ENCODE measurements at places on chromosomes 7 and 10.
A peak's percentile ranks its signal among the peaks of the same experiment; 100 is the strongest.

- no peak for DNase-seq
Observed at GRCh38 chr7:99627513-99627912, 10.8 kb downstream of the ZSCAN25 start.

DNA sequence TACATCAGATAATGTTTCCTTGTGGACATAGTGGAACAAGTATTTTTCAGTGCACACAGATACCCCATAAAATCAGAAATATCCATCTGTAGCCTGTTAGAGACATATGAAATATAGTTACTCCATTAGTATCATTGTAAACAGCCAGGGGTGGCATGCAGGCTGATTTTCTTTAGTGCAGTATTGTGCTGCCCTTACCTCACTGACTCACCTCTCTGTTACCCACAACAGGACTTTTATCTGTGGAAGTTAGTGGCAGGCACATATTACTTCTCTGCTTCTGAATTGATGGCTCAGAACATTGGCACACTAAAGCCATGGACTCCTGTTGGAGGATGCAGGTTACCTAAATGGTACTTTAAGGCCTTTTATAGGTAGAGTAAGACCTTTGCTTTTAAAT, 70.0 kb downstream of the SLC25A40 start:
- DNase-seq, result peak; percentile 12

DNA sequence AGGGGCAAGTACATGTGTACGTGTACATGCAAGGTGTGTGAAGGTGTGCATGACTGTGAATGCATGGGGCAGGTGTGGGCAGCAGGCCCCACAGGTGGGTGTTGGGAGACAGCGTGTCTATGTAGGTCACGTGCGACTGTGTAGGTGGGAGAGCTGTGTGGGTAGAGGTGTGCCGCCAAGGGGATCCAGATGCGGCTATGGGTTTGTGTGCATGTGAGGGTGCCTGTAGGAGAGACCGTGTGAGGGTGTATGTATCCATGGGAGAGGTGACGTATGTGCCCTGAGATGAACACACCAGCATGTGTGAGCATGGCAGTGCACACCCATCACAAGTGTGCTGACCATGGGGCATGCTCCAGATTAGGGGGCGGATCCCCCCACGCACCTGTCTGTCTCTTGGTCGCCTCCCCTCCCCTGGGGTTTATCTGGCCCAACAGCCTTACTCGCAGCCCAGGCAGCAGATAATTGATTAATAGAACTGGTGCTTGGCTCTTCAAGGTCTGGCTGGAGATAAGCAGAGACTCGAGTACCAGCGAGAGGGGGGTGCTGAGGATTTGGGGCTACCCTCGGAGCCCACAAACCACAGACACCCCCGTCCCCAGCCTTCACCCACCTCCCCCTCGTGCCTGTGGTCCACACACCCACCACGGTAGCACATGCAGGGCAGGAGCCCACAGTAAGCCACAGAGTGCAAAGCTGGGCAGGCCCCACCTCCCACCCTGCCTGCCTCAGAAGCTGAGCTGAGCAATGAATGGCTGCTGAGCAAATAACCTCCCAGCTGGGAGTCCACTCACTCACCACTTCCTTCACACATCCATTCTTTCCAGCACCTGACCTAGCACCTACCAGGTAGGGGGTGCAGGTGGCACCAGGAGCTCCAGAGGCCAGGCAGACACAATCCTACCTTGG, 41.4 kb upstream of the ZMIZ1 start:
- DNase-seq, result peak; percentile 74

GRCh38 chr7:22854158-22855048, 31.8 kb upstream of the TOMM7 start:
- peak; percentile 92 for DNase-seq

DNA sequence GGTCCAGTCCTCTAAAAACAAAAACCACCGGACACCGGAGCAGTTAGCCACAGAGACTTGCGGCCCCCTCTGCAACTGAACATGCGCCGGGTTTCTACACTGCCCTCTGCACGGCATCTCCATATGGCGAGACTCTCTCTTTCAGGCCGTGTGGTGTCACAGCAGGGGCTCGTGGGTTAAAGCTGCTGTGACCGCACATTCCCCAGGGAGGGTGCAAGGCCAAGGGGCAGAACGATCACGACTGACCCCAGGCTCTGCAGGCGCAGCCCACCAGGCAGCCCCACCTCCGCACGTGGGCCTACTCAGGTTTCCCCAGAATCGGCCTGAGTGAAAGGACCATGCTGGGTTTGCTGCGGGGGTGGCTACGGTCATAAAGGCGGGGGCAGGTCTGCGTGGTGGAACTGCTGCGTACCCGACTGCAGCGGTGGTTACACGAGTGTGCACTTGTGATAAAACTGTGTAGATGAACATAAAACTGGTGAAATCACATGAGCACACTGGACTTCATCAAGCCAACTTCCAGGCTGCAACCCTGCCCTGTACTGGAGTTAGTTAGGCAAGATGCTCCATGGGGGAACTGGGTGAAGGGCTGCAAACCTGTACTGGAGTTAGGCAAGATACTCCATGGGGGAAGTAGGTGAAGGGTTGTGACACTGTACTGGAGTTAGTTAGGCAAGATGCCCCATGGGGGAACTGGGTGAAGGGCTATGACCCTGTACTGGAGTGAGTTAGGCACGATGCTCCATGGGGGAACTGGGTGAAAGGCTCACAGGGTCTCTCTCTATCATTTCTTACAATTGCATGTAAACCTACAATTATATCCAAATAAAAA, 81.4 kb upstream of the PPP2R2D start:
- DNase-seq, result no peak

- DNase-seq, result no peak
Observed at GRCh38 chr10:99941942-99942820, 67.6 kb downstream of the DNMBP start.

GRCh38 chr7:151322906-151323305, 18.7 kb upstream of the NUB1 start:
- no peak for DNase-seq

DNA sequence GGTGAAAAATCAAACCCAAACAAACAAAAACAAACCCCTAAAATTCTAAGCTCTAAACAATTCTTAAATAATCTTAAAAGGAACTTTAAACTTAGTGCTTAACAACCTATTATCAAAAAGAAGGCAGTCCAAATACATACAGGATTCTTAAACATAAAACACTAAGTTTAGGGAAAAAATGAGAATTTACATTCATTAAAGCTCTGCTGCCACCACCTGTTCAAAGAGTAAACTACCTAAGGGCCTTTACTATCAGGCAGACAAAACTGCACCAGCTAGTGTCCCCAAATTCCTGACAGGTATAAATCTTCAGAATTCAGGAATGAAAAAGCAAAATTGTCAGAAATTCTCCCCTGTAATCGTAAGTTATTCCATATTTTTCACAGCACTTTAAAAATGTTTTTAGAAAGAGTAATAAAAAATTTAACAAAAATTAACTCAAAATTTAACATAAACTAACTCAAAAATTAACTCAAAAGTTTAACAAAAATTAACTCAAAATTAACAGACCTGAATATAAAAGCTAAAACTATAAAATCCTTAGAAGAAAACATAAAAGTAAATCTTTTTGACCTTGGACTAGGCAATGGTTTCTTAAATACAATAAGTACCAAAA, 55.1 kb downstream of the PDZD8 start:
- peak; percentile 60 for DNase-seq

GRCh38 chr10:99560277-99561126, 27.8 kb downstream of the NKX2-3 start:
- DNase-seq, result peak; percentile 84

All from DMS53 (cell line).